Brain microvascular endothelial cell (primary cell): ENCODE measurements at places on chromosomes 5 and 9.

- peak; percentile 70 for DNase-seq
Observed at GRCh38 chr5:158013939-158014338, 155.0 kb upstream of the CLINT1 start.

DNA sequence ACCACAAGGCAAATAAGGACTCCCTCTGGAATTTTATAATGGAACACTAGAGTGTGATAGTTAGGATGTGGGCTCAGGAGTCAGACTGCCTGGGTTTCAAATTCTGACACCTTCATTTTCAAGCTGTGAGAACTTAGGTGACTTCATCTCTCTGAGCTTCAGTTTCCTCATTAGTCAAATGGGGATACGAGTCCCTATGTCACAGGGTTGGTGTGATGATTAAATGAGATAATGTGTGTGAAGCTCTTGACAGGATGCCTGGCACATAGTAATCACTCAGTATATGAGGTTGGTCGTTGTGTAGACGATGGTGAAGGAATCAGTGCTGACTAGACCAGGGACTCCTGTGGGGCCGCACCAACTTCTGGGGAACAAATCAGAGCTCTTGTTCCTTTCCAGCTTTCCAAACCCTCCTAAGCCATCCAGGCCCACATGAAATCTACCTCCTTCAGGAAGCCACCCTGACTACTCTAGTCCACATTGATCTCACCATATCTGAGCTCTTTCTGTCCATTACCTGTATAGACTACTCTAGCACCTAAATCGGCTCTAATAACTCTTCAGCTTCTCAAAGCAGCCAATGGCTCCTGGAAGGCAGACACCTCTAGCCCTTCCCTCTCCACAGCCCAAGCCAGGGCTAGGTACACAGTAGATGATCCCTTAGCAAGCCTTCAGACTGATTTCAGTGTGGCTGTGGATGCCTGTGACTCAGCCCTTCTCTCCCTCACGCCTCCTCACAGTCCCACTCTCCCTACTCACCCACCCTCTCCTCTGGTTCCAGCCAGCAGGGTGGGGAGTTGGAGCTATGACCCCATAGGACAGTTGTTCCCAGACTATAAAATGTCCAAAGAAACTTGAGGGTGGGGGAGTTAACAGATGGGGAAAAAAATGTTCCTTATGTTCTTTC lies 2.5 kb upstream of the TCF7 start:
- peak; percentile 36 for DNase-seq

DNA sequence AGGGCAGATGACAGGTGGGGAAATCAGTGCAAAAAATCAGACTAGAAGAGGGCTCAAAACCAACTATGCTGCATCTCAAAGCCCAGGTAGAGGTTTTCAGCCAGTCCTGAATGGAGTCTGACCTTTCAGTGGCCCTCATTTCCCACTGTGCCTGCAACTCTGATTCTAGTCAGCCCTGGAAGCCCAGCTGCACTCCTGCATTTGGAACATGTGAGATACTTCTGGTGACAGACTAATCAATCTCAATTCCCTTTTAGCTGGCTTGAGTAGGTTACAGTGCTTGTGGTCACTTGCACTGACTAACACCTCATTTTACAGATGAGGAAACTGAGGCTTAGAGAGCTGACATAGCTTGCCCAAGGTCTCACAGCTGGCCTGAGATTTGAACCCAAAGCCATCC lies 7.9 kb upstream of the ACSL6 start:
- DNase-seq = no peak

DNA sequence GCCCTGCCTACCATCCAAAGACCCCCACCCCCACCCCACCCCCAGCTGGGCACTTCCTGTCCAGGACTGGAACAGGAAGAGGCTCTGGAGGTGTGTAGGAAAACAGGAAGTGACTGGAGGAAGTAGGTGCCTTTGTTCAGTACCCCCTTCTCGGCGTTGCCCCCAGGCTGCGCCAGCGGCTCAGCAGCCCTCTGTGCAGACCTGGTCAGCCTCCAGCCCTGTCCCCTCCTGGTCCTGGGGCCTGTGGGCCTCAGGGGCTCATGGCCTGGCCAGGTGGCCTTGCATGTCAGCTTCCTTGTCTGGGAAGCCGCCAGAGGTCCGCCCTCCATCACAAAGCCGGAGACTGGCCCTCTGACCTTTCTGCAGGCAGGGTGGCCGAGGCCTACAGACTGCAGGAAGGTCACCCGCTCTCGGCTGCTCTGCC lies 26.0 kb downstream of the FLT4 start:
- no peak for DNase-seq

GRCh38 chr9:86722706-86723075 lies 224.6 kb downstream of the GAS1 start:
- DNase-seq = no peak
